ENCODE measurements at places on chromosomes 11 and 22.

DNA sequence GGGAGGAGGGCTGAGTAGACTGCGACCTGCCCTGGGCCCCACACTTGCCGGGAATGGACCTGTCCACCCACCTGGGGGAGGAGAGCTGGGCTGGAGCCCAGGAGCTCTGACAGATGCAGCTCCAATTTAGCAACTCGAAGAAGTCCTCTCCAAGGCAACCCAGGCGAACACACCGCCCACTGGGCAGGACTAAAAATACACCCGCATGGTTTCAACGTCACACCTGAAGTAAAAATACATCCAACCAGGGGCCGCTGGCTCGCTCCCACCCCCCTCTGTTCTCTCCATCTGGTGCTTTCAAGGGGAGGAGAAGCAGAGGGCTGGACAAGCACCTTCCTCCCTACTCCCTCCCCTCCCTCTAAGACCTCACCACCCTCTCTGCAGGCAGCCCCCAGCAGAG, 119.9 kb downstream of the FEZ1 start:
- no peak for DNase-seq

GRCh38 chr11:8192896-8193209, 24.0 kb upstream of the RIC3 start:
- no peak for DNase-seq

DNA sequence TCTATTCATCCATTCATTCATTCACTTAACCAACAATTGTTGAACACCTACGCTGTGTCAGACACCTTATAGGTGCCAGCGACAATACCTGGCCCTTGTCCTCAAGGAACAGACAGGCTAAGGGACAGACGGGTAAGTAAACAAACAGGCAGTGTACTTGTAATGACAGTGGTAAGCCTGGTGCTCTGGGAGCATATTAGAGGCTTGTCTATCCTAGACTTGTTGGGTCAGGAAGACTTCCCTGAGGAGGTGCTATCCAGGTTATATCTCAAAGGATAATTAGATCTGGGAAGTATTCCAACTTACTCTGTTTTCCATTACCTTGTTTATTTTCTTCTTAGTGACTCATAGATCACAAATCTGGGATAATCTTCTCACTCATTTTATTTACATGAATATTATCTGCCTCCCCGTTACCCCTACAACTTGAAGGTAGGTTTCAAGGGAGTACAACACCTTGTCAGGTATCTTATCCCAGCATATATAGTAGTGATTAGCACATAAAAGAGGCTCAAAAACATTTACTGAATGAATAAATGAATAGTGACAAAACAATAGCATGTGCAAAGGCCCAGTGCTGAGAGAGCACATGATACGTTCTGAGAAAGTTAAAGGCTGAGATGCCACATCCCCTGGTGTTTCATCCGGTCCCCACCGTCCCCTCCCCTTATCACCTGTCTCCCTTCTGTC, 75.3 kb upstream of the NCAM1 start:
- DNase-seq = no peak

- no peak for DNase-seq
Measured at GRCh38 chr11:81219661-81220060, 1514.0 kb downstream of the FAM181B start.

GRCh38 chr11:26194881-26195280, 137.0 kb upstream of the ANO3 start:
- DNase-seq = no peak

GRCh38 chr22:36738416-36739020, 35.0 kb upstream of the CACNG2 start:
- no peak for DNase-seq

DNA sequence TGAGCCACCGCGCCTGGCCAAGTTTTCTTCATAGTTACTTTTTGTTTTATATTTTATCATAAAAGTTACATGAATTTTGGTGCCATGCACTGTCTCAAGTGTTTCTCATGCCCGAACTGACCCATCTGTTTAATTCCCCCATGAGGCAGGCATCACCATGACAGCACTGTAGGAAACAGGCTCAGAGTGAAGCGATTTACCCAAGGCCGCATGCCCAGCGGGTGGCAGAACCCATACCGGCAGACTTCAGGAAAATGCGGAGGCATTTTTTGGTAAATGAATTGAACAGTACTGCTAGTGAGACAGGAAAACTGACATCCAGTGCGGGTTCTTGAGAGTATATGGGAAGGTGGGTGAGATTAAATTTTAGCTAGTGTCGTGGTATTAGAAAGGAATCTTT, 19.0 kb downstream of the CECR2 start:
- no peak for DNase-seq

GRCh38 chr11:116692318-116693101, 80.3 kb downstream of the BUD13 start:
- no peak for DNase-seq

- peak; percentile 5 for DNase-seq
Measured at GRCh38 chr22:46574438-46574992, 37.1 kb upstream of the CELSR1 start.

DNA sequence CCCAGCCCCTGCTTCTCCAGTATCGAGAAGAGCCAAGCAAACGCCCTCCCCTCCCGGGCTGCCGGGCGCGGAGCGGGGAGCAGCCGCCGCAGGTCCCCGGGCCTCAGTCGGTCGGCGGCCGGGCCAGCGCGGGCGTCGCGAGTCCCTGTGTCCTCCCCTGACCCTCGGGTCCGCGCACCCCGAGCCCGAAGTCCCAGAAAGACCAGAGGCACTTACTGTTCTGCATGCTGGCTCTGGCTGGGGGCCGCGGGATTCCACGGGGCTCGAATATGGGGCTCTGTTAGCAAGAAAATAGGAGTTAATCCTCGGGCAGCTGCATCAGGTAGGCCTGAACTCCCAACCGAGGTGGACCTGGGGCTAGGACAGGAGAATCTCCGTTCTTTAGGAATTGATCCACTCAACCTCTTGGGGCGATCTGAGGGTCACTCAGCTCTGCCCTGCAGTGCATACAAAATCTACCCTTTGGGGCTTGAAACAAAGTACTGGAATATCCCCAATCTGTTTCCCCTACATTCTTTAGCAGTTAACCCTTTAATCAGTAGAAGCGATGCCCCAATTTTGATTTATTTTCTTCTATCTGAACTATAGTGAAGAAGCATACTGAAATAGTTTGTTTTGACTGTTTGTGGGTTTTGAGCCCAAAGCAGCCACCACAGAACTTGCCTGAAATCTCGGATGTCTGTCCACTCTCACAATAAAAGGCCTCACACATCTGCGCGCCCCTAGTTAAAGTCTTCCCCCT, 4.8 kb downstream of the PAX6 start:
- DNase-seq = no peak

DNA sequence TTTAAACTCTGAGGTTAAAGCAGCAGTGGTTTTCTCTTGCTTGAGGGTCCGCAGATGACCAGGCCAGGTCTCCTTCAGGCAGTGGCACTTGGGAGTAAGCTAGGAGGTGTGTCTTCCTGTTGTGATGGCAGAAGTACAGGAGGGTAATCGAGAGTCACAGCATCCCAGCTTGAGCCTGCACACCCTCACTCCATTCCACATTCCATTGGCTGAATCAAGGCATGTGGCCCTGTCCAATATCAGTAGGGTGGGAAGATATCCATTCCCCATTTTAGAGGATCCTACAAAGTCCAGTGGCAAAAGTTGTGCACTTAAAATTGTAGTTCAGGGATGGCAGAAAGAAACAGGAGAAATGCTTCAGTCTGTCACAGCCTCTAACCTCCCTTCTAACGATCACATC, 23.3 kb downstream of the OSBP2 start:
- DNase-seq = no peak

- no peak for DNase-seq
Measured at GRCh38 chr11:16047073-16047472, 309.3 kb downstream of the SOX6 start.

DNA sequence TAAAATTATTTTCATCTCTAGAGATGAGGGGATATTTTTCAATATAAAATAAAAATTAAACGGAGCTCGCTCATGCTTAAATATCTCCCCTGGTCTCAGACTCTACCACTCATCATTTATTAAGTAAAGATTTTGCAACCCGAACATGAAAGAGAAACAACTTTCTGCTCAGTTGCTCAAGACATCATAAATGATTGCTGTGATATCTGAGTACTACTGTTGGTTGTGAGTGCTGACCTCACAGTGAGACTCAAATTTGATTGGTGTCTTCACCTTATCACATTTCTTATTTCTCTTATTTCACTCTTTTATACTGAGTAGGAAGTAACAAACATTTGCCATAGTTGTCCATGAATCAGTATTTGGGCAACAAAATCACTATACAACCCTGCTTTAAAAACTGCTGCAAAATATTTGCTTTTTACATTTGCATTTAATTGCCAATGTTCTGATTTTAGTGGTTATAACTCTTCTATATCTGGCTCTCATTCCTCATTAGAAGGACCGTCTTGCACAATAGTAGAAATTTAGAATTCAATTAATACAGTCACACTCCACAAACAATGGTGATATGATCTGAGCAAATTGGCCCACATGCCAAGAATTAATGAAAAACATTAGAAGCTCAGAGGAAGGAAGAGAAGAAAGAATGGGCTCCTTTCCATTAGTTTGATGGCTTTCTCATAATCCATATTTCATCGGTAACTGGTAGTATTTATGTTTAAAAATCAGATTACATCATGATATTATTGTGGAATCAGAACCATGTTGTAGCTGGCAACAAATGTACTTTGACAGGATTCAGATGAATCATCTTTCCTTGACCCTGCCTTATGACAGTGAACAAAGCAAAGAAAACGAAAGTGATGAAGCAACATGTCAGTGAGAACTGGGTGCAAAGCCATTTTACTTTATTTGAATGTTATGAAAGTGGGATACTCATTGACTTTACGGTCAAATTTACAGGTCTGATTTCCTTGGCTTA, 973.6 kb upstream of the TENM4 start:
- no peak for DNase-seq

- no peak for DNase-seq
Measured at GRCh38 chr11:129791515-129791914, 24.1 kb upstream of the TMEM45B start.

DNA sequence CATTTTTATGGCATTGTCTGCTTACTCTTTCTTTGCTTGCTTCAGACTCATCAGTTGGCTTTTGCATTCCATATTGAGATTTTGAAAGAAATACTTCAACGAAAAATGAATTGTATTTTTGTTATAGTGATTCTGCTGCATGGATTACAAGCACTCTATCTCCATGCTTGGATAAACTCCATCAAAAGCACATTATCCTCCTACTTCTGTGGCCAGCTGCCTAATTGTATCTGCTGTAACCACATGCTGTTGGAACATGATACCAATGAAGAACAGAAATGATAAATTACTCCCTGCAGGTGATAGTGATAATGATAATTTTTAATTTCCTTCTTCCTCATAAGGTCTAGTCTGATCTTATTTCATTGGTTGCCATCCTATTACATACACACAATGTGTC, 100.8 kb downstream of the PRMT3 start:
- DNase-seq = no peak

DNA sequence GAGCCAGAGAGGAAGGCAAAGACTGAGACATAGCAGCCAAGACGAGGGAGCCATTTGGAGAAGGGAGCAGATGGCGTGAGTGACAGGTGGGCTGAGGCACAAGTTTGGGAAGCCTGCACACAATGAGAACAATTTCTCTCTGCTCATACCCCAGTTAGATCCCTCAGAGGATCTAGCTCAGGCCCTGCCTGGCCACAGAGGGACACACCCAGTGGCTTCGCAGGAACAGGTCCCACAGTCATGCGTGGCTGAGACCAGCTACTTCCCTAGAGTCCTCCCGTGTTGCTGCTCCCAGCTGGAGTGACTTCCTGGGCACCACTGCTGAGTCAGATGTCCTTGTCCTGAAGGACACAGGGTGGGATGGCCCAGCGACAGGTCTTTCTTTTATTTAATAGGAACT, 33.4 kb upstream of the LYVE1 start:
- no peak for DNase-seq

DNA sequence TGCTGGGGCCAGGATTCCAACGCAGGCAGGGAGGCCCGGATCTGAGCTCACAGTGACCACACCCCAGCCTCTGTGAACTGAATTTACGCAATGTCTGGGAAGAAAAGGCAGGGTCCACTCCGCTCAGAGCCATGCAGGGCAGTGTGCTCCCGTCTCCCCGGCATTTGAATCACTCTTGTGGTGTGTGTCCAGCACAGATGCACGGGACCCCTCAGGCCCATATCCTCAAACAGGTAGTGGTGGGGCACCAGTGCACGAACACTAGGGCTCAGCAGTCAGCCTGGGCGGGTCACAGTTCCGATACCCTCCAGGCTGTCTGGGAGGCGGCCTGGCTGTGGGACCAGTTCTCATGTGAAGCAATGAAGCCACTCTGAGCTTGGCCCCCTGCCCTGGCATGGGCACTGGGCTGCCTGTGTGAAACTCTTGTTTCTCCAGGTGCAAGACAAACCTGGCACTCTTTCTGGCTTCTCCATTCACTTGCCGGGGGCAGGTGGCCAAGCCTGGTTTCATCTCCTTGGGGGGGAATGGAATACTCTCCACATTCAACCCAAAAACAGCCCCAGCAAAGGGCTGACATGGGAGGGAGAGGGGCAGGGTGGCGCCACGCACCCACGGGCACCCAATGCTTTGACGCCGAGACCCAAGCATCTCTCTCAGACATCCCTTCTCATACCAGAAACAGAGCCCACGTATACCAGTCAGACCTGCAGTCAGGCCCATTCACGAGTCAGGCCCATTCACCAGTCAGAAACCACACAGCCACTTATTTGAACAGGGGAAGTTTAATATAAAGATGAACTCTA, 14.3 kb downstream of the DHCR7 start:
- DNase-seq = no peak

DNA sequence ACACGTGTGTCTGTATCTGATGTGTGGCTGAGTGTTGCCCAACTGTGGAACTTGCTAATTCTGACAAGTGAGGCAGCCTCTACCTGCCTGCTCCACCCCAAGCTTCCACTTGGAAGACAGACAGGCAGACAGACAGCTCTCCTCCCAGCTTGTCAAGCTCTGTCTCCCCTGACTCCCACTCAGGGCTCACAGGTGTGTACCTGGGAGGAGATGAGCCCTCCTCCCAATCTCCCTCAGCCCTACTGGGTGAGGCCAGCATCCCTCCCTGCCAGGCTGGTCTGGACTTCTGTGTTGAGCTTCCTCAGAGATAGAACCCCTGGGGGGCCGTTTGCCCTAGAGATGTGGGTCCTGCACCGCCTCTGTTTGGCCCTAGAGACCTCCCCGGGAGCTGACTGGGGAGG, 1.0 kb upstream of the CHRM1 start:
- no peak for DNase-seq

- DNase-seq = no peak
Measured at GRCh38 chr11:12134236-12134585, 23.8 kb downstream of the MICAL2 start.

GRCh38 chr22:29871684-29872083, 11.3 kb upstream of the MTMR3 start:
- no peak for DNase-seq

DNA sequence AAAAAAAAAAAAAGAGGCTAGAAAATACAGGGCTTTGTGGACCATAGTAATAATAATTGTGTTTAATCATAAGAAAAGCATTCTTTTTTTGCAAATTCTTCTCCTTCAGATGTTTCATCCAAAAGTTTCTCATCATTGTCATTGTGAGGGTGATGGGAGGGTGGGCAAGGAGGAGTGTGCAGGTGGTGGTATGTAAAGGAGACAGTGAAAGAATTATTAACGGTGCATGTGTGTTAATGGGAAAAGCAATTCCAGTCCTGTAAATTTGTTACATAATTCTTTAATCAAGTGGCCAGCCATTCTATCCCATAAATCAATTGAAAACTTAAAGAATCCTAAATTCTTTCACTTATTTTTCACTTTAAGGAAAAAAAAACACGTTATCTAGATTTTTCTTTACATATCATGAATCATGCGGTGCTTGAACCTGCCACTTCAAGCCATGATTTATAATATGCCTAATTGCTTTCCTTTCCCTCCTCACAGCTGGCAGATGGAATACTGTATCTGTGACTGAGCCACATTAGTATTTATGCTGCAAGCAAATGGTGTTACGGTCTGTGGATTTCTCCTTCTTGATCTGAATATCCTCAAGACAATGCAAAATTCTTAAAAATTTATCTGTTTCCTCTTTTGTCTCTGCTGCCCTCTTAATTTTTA, 318.5 kb downstream of the JRKL start:
- no peak for DNase-seq

Measured in activated naive CD4-positive, alpha-beta T cell treated with anti-CD3 and anti-CD28 coated beads, Interleukin-2, amount 50 U/mL, for 16 hours (primary cell).